ENCODE measurements at places on chromosomes 3 and 15. TPM values are rescaled to one million over a fixed set of nuclear protein-coding genes. Genes with fewer than 3 reads are reported as not detected.

DNA sequence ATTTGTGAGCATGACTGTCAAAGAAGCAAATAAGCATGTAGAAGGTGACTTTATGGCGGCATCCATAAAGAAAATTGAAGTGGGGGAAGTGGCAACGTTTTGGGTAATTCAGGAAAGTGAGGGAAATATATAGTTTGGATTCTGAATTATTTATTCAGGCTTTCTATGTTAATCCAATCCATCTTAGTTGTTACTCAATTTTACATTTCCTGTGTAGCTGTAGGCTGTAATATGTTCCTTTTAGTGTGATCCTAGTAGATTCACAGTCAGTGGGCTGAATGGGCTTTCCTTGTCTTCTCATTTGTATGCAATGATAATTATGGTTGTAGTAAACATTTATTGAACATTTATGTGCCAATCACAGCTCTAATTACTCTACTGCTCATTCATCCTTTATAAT is 654.1 kb downstream of the EDEM1 start:
- DNase-seq = no peak

DNA sequence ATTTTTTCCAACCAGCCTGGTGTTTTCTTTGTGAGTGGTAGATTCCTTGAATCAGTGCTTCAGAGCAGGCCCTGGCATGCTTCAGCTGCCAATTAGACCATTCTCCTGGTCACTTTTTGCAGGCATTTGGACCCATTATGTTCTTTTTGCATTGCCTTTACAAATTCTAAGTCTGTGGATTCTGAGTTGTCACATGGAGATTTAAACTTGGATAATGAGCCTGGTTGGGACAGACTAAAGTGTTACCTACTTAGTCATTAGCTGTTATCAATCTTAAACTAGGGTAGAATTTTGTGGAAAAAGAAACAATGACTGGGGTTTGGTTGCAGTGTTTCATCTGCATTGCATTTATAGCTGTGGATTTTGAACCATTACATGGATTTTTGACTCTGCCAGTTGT is 40.6 kb downstream of the ARHGEF26 start:
- DNase-seq = no peak

- no peak for DNase-seq
These were observed 60.0 kb upstream of the CHD2 start for GRCh38 chr15:92840149-92840548.

- no peak for DNase-seq
These were observed 14.9 kb downstream of the PLEKHO2 start for GRCh38 chr15:64856429-64857145.

GRCh38 chr15:90681480-90681879 is 35.7 kb upstream of the BLM start:
- DNase-seq = no peak

DNA sequence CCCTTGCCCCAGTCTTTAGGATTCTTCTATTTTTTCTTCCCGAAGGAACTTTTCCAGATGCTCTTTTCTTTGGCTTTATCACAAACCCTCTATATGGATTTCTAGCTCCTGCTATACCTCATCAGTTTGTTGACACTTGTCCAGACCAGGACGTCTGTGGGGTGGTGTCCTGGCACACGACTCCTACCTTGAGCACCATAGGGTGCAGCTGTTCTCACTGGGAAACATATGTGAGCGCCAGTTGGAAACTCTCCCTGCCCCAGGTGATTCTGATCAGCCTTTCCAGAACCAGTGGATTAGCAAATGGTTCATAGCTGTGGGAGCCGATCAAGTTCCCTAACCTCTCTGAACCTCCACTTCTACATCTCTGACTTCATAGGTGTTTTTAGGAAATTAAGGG is 40.6 kb upstream of the USP3 start:
- DNase-seq = no peak

GRCh38 chr15:50190723-50191122 is 8.7 kb downstream of the SLC27A2 start:
- no peak for DNase-seq

The KLHL24 gene
- 32.4 TPM for total RNA-seq

DNA sequence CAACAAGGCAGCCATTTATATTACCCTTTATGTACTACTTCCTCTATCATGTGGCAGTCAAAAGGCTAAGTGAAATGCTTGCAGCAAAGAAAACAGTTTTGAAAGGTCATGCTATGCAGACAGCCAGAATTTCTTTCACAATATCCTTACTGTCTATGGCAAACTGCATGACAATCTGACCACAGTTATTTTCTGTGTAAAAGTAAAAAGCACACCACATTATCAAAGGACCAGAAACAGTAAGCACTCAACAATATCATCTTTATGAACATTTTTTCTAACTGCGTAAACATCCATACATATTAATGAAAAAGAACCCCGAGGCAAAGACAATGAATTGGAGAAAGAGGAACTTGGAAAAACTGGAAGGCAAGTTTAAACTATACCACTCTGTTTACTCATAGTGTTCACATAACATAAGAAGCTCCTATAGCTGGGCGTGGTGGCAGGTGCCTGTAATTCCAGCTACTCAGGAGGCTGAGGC is 47.9 kb downstream of the PIK3CB start:
- DNase-seq = no peak

GRCh38 chr3:65146179-65146578 is 458.4 kb upstream of the ADAMTS9 start:
- DNase-seq = no peak

The PLIN1 gene
- total RNA-seq = 38.1 TPM

The CTNNB1 gene
- total RNA-seq = 157 TPM

The SCN5A gene
- total RNA-seq = 0.05 TPM

Data from left lobe of liver (tissue), 2 donors.